ENCODE measurements at places on chromosomes 4 and X.

- no peak for DNase-seq
Measured at GRCh38 chrX:18598413-18598812, 73.5 kb downstream of the RS1 start.

- no peak for DNase-seq
Measured at GRCh38 chrX:31099536-31100090, 27.8 kb upstream of the FTHL17 start.

- DNase-seq = no peak
Measured at GRCh38 chrX:153638041-153638371, 9.0 kb upstream of the DUSP9 start.

GRCh38 chr4:35300996-35301774, 943.1 kb downstream of the ARAP2 start:
- DNase-seq = no peak

GRCh38 chr4:122863639-122864038, 37.0 kb downstream of the FGF2 start:
- no peak for DNase-seq

- DNase-seq = no peak
Measured at GRCh38 chr4:5905714-5906113, 12.8 kb upstream of the CRMP1 start.

DNA sequence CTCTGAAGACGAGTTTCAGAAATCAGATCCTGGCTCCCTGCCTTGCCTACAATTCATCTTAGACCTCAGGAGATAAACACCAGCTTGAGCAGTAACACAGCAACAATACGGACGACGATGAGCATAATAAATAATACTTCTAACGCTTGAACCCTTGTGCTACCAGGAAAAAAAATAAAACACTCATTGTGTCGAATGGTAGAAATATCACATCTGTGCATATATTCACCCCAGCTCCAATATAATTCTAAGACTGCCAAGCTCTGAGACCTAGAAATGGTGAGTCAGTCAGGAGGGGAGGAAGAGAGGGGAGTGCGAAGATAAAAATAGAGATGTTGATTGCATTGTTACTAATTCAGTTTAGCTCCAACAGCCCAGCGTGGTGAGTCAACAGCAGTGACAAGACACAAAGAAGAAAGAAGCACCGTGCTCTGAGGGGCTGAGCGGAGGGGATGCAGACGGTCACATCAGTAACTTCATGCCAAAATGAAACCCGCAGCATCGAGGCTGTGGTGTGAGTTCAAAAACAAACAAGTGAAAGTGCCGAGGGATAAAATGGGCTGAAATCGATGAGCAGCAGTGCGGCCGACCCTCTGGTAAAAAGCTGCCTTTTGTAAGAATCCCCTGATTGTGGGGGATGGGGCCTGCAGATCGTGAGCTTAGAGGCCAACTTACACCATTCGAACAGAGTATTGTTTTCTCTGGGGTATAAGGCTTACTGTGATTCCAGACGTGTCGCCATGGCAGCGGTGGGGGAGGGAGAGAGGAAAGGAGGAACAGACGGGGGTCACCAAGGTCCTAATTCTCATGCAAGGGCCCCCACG, 150.4 kb downstream of the MGST2 start:
- peak; percentile 56 for DNase-seq

DNA sequence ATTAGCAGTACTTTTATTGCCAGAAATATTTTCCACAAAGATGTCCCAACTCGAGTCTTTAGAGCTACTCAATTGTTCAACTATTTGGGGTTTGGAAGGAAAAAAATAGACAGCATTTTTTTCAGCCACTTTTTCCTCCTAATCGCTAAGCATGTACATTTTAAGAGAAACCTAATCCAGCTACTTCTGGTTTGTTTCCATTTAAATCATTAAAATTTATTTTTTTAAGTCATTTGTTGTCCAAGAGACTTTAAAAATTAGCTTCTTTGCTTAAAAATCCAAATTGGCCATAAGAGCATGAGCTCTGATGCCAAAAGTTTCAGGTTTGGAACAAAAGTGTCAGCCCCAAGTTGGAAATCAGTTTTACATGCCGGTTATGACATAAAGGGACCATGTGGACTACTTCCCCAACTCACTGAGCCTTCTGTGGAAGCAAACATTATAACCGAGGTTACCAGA, 186.3 kb upstream of the INTU start:
- DNase-seq = peak; percentile 41

GRCh38 chrX:7055386-7056137, 92.0 kb upstream of the STS start:
- no peak for DNase-seq

- DNase-seq = no peak
Measured at GRCh38 chr4:113406723-113407016, 354.9 kb downstream of the CAMK2D start.

DNA sequence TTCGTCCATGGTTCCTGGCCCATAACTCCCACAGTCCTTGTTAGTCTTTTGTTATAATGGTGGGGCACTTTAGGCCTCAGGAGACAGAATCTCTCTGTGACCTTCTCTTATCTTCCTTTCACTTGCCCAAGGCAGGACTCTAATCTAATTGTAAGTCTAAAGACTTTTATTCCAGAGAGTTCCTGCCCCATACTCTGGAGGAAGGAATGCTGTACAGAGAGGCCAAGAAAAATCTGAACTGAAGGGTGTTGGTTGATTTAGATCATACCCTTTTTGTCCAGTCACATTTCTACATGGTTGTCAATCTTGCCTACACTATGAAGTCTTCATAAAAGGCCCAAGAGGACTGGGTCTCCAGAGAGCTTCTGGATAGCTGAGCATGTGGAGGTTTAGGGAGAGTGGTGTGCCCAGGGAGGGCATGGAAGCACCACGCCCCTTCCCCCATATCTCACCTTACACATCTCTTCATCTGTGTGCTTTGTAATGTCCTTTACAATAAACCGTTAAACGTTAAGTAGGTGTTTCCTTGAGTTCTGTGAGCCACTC, 84.5 kb downstream of the AFF1 start:
- DNase-seq = no peak

- DNase-seq = no peak
Measured at GRCh38 chrX:102042372-102043325, 82.8 kb upstream of the TCEAL2 start.

- DNase-seq = no peak
Measured at GRCh38 chr4:104735174-104735573, 240.5 kb upstream of the CXXC4 start.

GRCh38 chr4:2552806-2553205, 16.4 kb downstream of the FAM193A start:
- DNase-seq = no peak

- no peak for DNase-seq
Measured at GRCh38 chrX:41350150-41350975, 16.4 kb downstream of the DDX3X start.

DNA sequence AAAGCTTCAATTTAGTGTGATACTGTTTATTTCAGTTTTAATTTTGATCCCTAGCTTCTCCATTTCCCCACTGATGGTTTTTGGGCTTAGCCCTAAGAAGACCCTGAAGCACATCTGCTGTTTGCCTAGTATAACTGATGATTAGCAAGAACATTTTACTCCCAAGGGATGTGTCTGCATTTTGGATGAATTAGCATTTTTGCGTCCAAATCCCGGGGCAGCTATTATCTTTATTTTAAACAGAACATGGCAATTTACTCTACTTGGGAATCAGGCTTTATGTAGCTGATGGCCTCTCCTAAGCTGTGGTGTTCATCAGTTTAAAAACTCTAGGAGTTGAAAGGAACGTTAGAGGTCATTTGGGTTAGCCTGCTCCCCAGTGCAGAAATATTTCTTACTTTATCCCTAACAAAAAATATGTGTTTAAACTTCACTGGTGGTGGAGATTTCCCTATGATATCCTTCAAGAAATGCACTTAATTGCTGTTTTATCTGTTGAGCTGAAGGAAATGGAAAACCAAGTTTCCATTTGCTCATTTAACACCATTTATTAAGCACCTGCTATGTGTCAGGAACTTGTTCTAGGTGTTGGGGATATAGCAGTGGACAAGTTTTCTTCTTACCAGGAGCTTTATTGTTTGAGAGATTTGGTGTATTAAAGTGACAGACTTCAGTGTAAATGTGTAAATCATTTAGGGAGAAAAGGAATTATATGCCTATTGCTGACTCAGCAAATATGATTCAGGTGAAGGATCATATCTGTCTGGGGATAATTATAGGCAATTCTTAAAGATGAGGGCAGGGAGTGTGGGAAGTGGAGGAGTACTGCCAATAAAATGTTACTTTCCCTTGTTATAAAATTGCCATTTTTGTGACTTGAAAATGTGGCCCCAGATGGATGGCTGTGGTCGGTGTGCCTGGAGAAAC, 3.4 kb downstream of the SEPTIN11 start:
- DNase-seq = no peak

DNA sequence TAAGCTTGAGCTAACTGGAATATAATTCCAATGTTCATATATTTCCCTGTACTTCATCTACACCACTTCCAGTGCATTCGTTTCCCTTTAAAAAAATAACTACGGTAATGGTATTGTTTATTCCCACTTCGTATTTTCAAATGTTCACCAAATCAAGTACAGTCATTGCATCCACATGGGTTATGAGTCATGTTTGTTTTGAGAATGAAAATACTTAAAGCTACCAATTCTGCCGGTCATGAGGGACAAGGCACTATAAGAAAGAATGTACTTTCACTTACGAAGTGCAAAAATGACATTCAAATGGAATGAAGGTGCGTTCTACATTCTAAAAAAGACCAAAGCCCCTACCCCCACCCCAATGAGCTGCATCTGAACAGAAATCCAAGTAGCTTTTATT, 174.4 kb upstream of the FGF13 start:
- DNase-seq = no peak

GRCh38 chrX:21798677-21799219, 40.7 kb upstream of the MBTPS2 start:
- no peak for DNase-seq

- no peak for DNase-seq
Measured at GRCh38 chr4:25144870-25145481, 15.3 kb downstream of the SEPSECS start.

GRCh38 chr4:53003959-53004358, 141.8 kb downstream of the RASL11B start:
- no peak for DNase-seq

DNA sequence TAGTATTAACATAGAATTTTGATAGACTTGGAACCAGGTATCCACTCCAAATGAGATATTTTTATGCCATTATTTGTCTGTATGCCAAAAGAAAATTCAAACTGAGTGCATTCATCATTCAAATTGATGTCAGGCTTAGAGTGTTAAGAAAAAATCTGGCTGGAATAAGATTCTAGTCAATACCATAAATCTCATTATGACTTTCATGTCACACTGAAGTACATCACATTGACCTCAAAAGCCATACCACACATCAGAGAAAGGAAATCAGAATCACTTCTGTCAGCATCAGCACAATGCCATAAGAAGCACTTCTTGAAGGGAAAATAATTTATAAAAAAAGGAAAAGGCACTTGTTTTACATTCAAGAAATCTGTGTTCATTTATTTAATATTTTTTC, 119.0 kb upstream of the BMP3 start:
- no peak for DNase-seq

DNA sequence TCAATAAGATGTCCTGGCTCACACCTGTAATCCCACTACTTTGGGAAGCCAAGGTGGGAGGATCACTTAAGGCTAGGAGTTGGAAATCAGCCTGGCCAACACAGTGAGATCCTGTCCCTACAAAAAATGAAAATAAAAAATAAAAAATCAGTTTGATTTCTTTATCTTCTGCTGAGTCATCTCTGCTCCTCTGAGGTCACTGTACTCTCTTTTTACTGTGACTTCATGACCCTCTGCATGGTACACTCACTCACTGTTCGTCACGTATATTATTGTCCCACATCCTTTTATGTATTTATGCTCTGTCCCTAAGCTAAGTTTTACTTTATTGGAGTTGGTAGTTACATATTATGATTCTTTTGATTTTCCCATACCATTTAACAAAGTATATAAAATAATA, 333.3 kb downstream of the PCDH7 start:
- no peak for DNase-seq

- DNase-seq = no peak
Measured at GRCh38 chr4:170374770-170375169, 285.0 kb upstream of the AADAT start.

GRCh38 chr4:23485801-23486200, 404.0 kb downstream of the PPARGC1A start:
- DNase-seq = no peak
